ENCODE measurements at places on chromosomes 1 and 21.

GRCh38 chr1:45508295-45509151 lies 8.4 kb downstream of the MMACHC start:
- DNase-seq, result no peak

- DNase-seq, result no peak
Observed at GRCh38 chr21:39562791-39563770, 49.7 kb upstream of the B3GALT5 start.

- DNase-seq, result no peak
Observed at GRCh38 chr1:173504268-173504667, 27.1 kb downstream of the PRDX6 start.

GRCh38 chr21:40080385-40080784 lies 213.1 kb downstream of the PCP4 start:
- DNase-seq, result no peak

- no peak for DNase-seq
Observed at GRCh38 chr1:25360596-25361581, 22.8 kb downstream of the TMEM50A start.

DNA sequence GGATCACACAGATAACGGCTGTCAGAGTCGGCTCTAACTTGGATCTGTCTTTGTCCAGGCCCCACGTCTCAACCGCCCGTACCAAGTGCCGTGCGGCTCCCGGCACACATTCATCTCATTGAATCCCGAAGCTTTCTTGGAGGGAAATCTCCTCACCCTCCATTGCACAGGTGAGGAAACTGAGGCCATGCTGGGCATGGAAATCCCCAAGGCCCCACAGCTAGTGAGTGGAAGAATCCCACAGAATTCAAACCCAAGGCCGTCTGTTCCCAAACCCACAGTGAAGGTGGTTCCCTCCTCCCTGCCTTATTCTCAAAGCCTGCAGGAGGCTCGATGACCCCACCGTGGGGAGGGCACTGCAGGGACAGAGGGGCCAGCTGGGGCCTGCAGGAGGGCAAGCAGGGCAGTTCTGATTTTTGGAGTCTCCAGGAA lies 437.9 kb downstream of the MATN1 start:
- no peak for DNase-seq

DNA sequence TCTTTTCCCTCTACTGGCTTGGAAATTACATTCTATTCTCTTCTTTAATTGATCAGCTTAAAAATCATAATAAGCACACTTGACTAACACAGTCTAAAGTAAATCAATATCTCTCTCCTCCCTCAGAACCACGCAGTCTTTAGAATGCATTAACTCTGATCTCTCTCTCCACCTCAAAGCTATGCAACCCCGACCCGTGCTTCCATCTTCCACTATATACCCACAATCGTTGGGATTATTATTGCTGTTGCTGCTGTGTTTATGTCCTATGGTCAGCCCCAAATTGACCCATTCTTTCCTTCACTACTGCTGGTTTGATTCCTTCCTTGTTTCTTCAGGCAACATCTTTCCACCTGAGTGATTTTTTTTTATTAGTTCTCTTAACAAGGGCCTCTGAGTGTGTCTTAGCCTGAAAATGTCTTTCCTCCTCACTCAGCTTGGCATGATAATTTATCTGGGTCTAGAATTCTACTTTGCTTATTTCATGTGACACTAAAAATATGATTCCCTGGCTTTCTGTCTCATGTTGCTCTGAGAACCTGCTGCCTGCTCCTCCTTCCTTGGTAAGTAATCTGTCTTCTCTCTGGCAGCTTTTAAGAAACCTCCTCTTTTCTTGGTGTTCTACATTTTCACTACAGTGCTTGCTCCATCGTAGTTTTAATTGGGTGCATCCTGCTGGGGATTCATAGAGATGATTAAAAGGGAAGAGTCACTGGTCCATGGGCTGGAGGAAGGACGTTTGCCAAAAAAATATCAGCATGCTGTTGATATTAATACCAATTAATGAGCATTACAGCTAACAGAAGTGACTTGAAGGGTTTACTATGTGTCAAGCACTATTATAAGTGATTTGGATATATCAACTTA lies 472.2 kb downstream of the MATN1 start:
- DNase-seq, result no peak

Data from COLO829 (cell line).